ENCODE measurements at places on chromosomes 12 and 14. TPM values are rescaled to one million over a fixed set of nuclear protein-coding genes. Genes with fewer than 3 reads are reported as not detected.

DNA sequence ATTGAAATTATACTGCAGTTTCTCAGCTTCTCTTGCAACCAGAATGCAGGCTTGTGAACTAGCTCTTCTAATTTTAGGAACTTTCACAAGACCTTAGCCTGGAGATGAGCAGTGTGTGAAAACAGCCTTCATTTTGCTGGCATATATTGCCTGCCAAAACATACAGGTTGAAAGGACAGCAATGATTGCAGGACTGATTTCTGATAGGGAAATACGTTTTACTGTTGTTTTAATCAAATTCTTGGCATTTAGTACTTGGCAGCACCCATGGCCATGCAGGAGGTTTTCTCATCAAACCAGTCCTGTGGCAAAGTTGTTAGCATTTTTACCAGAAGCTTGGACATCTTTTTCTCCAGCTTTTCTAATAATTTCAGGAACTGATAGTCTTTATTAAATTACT lies 91.9 kb upstream of the MUCL1 start:
- no peak for DNase-seq

Gene CD4
- total RNA-seq, result 104 TPM

- DNase-seq, result no peak
These were observed 129.6 kb upstream of the GARIN2 start for GRCh38 chr14:67059596-67059995.

Gene IGF1
- total RNA-seq, result 12.2 TPM

- DNase-seq, result no peak
These were observed 98.2 kb downstream of the BTG1 start for GRCh38 chr12:92047393-92047826.

Gene ZFHX2
- 2.9 TPM for total RNA-seq

GRCh38 chr12:110281549-110282299 lies 677 bp downstream of the ATP2A2 start:
- peak; percentile 92 for DNase-seq

GRCh38 chr12:75603475-75603874 lies 92.1 kb upstream of the KRR1 start:
- no peak for DNase-seq

- no peak for DNase-seq
These were observed 33.7 kb upstream of the HELB start for GRCh38 chr12:66268562-66268961.

DNA sequence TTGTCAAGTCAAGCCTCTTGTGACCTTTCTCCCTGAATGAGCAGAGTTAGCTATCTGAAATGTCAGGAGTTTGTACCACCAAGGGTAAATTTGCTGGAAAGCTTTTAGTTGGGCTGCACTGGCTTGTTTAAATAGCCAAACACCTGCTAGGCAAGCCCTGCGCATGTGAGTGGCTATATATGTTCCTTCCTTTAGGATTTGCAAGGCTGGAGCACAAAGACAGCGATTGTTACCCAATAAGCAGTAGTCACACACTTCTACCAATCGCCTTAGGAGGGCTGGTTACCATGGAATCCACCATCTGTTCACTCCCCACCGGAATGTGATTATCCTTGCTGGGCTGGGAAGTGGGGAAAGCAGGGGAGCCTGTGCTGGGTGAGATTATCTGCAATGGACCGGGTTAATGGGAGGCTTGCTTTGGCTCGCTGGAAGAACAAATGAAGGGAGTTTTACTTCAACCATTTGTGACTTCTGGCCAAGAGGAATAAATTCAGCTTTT lies 102.5 kb downstream of the FGD4 start:
- DNase-seq, result no peak

Gene GDF3
- total RNA-seq, result 0.87 TPM

DNA sequence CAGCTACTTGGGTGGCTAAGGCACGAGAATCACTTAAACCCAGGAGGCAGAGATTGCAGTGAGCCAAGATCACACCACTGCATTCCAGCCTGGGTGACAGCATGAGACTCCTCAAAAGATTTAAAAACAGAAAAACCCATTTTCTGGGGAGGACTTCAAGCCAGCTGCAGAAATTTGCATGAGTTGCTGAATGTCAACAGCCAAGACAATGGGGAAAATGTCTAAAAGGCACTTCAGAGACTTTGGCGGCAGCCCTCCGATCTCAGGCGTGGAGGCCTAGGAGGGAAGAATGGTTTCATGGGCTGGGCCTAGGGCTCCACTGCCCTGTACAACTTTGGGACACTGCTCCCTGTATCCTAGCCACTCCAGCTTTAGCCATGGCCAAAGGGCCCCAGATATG lies 177.8 kb upstream of the C14orf180 start:
- DNase-seq, result no peak

DNA sequence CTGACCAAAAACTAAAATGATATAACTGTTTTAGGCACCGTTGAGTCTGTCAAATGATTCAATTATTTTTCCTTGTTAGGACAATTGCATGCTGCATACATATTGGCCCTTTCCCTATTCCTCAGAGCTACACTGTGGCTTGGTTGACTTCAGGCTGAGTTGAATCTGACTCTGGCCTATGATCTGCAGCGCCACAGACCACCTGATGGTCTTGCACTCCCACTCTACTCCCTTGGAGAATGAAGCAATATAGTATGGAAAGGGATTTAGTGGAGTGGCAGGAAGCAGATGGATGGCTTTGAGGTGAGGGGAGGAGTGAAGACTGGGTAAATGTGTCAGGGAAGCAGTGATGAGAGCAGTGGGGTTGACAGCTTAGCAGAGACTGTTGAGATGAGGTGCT lies 579.0 kb upstream of the STXBP6 start:
- no peak for DNase-seq

GRCh38 chr14:45785240-45785639 lies 532.2 kb upstream of the MIS18BP1 start:
- no peak for DNase-seq

GRCh38 chr14:61620130-61620946 lies 75.0 kb upstream of the HIF1A start:
- DNase-seq, result no peak

DNA sequence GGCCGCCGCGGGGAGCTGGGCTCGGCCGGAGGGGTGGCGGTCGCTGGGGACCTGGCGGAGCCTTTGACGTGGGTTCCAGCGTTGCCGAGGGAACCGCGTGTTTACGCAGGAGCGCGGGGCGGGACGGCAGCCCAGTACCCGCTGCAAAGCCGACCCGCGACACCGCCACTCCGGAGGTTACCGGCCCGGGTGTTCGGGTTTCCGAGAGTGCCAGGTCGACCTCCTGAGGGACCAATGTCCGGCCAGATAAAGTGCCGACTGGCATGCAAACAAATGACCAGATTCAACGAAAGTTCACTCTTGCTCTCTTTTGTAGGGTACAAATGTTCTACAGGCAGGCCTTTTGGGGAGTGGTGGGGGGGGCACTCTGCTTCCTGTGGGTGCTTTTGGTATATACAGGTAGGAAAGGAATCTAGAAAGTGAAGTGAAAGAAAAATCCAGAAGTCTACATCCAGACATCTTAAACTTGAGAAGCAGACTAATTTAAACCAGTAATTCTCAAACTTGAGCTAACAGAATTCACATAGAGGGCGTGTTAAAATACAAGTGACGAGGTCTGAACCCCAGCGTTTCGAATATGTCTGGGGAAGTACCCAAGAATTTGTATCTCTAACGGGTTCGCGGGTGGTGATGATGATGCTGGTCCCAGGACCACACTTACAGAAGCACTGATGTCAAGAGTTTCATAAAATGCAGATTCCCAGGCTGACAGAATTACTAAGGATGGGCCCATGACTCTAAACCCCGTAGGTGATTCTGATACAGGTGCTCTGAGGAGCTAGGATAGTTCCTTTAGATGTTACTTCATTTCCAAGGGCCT lies at the start of gene GPR135:
TSS of gene GPR135 (minus strand) at position 65 of the 820 bp plus-strand sequence. CDS start 154 bp downstream, outside the sequence.
- DNase-seq, result peak; percentile 86

Gene TMEM121
- 4.6 TPM for total RNA-seq

- no peak for DNase-seq
These were observed 333.2 kb upstream of the MDGA2 start for GRCh38 chr14:48008646-48009045.

- no peak for DNase-seq
These were observed 96.3 kb upstream of the EVL start for GRCh38 chr14:99968941-99969340.

Gene BDKRB2
- 0.20 TPM for total RNA-seq

DNA sequence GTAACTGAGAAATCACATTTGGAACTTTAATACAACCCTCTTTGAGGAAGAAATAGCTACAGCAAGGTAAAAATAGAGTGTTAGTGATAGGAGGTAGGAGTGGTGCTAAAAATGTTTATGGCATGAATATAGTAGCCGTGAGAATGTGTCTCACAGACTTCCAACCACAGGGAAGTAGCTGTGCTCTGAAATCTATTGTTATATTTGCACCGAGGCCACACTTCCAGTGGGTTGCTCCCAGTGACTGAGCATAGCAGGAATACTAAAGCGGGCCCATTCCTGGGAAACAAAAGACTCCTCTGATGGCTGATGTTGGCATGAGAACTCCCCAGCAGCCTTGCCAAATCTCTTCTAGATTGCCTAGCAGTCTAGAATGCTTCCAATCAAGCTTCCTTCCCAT lies 174.1 kb upstream of the PLXNC1 start:
- DNase-seq, result no peak

DNA sequence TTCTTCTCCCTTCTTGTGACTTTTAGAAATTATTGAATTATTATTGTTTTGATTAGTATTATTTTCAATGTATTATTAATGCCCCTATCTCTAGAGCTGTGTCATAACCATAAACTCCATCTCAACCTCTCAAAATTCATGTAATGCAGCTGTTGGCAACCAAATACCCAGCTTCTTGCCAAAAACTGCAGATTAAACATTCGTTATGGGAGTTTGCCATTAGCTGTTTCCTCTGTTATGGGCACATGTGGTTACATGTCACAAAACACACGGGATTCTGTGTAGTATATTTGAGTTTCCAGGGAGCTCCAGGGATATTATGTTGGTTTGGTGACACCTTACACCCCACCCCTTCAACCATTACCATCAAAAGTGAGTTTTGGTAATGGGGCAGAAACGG lies 2.8 kb upstream of the ALX1 start:
- no peak for DNase-seq

- no peak for DNase-seq
These were observed 13.1 kb downstream of the CCDC85C start for GRCh38 chr14:99590746-99591555.

- DNase-seq, result no peak
These were observed 1089.1 kb downstream of the TRHDE start for GRCh38 chr12:73361156-73361863.

Gene RPS6KL1
- 5.7 TPM for total RNA-seq

Gene LRTM2
- total RNA-seq, result not detected
